ENCODE measurements at places on chromosomes 3 and 15.

GRCh38 chr15:99729920-99730319 lies 3.3 kb downstream of the LYSMD4 start:
- peak; percentile 36 for DNase-seq

GRCh38 chr3:22858486-22858885 lies 344.6 kb upstream of the UBE2E2 start:
- no peak for DNase-seq

- no peak for DNase-seq
Observed at GRCh38 chr15:53506370-53506769, 253.1 kb downstream of the WDR72 start.

DNA sequence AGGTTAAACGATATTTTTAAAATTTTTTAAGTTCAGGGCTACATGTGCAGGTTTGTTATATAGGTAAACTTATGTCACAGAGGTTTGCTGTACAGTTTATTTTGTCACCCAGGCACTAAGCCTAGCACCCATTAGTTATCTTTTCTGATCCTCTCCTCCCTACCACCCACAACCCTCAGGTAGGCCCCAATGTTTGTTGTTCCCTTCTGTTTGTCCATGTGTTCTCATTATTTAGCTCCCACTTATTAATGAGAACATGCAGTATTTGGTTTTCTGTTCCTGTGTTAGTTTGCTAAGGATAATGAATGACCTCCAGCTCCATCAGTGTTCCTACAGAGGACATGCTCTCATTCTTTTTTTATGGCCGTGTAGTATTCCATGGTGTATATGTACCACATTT lies 14.9 kb downstream of the FAM162A start:
- no peak for DNase-seq

- DNase-seq, result no peak
Observed at GRCh38 chr3:168213920-168214319, 118.2 kb upstream of the GOLIM4 start.

GRCh38 chr15:95291898-95292472 lies 1038.5 kb upstream of the NR2F2 start:
- no peak for DNase-seq

- no peak for DNase-seq
Observed at GRCh38 chr15:70214276-70214675, 116.6 kb upstream of the TLE3 start.

DNA sequence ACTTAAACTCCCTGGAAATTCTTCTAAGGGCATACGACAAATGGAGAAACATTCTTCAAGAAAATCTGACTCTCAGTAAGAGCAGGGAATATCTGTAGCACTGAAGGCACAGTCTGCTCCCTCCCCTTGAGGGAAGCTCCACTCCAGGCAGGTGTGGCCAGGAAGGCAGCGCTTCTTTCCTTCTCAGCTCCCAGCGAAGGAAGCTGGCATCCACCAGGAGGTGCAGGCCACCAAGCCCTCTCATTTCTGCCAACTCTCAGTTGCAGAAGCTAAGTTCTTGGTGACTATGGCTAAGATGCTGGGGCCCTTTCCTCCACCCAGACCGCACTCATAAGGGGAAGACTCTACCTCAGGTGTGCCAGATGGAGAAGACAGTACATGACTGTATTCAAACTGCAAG lies 37.7 kb upstream of the SLC41A3 start:
- DNase-seq, result no peak

- DNase-seq, result no peak
Observed at GRCh38 chr3:169460035-169460434, 203.5 kb downstream of the MECOM start.

- DNase-seq, result no peak
Observed at GRCh38 chr15:39564972-39565665, 15.8 kb upstream of the THBS1 start.

GRCh38 chr15:74203914-74204431 lies 1.4 kb upstream of the STRA6 start:
- DNase-seq, result no peak

GRCh38 chr15:38053205-38053604 lies 118.8 kb downstream of the TMCO5A start:
- DNase-seq, result no peak

- DNase-seq, result no peak
Observed at GRCh38 chr15:79676621-79677020, 220.2 kb downstream of the MTHFS start.

DNA sequence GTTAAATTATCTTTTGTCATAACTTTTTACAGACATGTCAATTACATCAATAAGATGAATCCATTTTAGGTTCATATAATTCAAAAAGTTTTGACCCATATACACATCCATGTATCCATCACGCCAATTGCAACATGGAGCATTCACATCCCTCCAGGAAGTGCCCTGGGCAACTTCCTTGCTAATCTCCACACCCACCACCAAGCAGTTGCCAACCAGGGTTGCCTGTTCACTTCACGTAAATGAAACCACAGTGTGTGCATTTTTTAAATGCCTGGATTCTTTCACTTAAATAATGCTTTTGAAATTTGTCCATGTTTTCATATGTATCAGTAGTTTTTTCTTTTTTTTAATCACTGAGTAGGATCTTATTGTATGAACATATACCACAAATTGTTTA lies 40.7 kb upstream of the LYZL4 start:
- DNase-seq, result no peak

GRCh38 chr15:56320316-56320715 lies 44.9 kb upstream of the TEX9 start:
- DNase-seq, result no peak

GRCh38 chr3:16404349-16404895 lies 109.1 kb downstream of the RFTN1 start:
- DNase-seq, result no peak

DNA sequence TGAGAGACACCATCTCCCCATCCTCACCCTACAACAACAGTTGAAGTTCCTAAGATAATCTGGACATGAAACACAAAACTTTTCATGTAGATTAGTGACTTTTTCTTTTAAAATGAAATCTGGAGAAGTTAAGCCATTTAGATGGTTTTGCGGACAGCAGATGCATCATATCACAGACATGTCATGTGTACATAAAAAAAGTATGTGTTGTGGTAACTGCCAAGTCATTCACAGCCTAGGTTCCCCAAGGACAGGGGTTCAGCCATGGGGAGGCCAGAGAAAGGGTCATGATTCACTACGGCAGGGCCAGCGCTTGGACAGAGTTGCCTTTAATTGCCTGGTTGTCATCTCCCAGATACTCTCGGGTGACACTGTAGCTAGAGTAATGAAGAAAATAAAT lies 163.2 kb downstream of the PDZRN3 start:
- no peak for DNase-seq

DNA sequence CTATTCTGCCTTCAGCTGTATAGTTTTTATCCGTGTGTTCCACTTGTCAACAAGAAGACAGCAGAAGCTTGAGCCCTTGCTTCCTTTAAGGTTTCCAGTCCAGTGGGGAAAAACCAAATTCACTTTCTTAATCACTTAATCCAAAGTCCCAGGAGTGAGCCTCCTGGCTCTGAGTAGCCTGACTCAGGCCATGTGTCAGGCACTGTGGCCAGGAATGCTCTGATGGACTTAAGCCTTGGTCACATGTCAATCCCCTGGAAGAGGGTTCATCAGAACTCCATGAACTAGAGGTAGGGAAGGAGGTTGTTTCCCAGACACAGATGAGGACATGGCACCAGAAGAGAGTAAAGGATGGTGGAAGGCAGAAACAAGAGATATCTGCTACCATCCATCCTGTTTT lies 8.8 kb downstream of the VIPR1 start:
- DNase-seq, result no peak

- DNase-seq, result no peak
Observed at GRCh38 chr3:197256104-197256503, 42.3 kb downstream of the DLG1 start.

GRCh38 chr3:135272026-135272669 lies 477.1 kb downstream of the EPHB1 start:
- DNase-seq, result no peak

GRCh38 chr15:94532226-94532625 lies 300.9 kb downstream of the MCTP2 start:
- DNase-seq, result no peak
